Nucleus accumbens (tissue), 56 donors: ENCODE measurements at places on chromosomes 1 and 21.

GRCh38 chr1:167126811-167127210 lies 32.9 kb downstream of the STYXL2 start:
- no peak for DNase-seq

- DNase-seq: no peak
These were observed 24.2 kb downstream of the ZBTB18 start for GRCh38 chr1:244075247-244075722.

- DNase-seq: no peak
These were observed 26.7 kb downstream of the SUSD4 start for GRCh38 chr1:223337174-223337869.

DNA sequence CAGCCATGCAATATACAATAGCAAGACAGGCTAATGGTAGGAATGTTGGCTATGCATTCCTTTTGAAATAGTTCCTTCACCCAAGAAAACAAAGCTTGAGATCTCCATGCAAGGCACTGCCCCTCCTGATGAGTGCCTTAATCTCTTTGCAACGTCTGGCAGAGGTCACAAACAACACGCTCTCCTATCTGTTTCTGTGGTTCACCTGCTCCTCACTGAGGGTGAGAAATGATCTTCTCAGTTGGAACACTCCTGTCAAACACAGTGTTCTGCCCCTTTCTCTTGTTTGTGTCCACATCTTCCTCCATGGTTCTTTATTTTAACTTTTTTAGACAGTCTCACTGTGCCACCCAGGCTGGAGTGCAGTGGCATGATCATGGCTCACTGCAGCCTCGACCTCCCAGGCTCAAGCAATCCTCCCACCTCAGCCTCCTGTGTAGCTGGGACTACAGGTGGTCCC lies 21.2 kb upstream of the XPR1 start:
- no peak for DNase-seq

DNA sequence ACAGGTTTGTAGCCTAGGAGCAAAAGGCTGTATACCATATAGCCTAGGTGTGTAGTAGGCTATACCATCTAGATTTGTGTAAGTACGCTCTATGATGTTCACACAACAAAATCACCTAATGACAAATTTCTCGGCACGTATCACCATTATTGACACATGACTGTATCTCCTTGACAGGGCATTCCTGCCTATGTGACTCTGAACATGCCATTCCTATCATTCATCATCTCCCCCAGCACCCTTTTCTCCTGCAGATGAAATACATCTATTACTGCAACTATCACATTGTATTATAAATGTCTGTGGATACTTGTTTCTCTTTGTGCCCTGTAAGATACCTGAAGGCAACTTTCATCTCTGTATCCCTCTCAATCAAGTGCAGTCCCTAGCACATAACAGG lies 29.9 kb downstream of the TP53BP2 start:
- no peak for DNase-seq

GRCh38 chr1:38446936-38447335 lies 400.3 kb upstream of the POU3F1 start:
- no peak for DNase-seq

DNA sequence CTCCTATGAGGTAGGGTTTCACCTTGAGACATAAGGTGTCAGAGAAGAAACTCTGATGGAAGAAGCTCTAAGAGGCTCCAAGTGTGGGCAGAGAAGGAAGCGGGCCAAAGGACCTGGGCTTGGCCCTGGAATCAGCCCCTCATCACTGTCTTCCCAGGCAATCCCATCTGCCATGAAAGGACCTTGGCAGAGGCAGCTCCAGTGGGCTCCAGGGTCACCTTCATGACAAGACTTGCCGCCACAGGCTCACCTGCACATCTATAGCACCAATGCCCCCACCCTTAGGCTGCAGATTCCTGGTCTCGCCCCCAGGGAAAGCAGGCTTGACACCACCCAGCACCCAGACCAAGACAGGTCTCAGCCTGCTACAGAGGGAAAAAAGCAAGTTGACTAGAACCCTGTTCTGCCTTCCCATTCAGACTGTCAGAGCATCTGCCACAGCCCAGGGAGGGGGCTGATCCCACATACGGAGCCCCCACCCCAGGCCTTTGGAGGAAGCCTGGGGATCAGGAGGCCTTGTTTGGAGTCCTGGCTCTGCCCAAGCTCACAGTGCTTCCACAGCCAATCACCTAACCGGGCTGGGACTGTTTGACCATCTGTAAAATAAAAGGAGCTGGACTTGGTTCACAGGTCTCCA lies 490 bp upstream of the FAM110D start:
- DNase-seq: no peak
